ENCODE measurements at places on chromosomes 12 and 14. TPM values are rescaled to one million over a fixed set of nuclear protein-coding genes. Genes with fewer than 3 reads are reported as not detected.

The RAD52 gene
- 6.5 TPM for total RNA-seq

DNA sequence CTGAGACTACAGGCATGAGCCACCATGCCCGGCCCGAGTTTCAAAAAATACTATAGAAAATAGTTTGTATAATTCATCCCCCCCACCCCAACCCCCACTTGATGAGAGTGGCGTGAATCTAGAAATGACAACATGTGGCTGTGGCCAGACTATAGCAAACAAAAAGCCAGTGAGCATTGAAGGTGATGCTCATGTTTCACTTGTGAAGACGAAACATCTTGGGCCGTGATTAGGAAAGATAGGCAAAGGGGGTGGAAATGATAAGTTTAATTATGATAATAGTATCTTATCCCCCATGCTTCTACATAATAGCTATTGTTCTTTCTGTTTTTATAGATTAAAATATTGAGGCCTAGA lies 8.5 kb downstream of the BORCS5 start:
- DNase-seq, result no peak

DNA sequence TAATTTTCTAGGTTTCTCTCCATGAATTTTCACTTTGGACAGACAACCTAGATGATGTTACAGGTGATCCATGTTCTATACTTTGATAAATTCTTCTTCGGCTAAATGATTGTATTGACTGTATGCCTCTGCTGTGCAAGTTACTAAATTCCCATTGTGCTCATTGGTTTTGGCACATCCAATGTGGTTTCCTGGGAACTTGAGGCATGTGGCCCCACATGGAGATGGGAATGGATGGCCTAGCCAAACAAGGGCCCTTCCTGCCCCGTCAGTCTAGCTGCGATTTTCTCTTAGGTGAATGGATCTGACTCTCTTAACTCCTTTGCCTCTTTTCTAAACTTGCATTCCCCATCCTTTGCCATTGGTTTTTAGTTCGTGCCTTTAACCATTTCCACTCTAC lies 186.2 kb downstream of the PELI2 start:
- no peak for DNase-seq

GRCh38 chr12:76144245-76144549 lies 59.7 kb upstream of the NAP1L1 start:
- no peak for DNase-seq

The BCL2L14 gene
- not detected for total RNA-seq

The EIF2B1 gene
- 28.6 TPM for total RNA-seq

The KRT84 gene
- not detected for total RNA-seq

- DNase-seq, result no peak
These were observed 111.9 kb upstream of the DDHD1 start for GRCh38 chr14:53265025-53265424.

The HDAC7 gene
- 35.9 TPM for total RNA-seq

The NRIP2 gene
- 2.0 TPM for total RNA-seq

The IGF1 gene
- 8.3 TPM for total RNA-seq

GRCh38 chr14:48023881-48024280 lies 348.5 kb upstream of the MDGA2 start:
- no peak for DNase-seq

- DNase-seq, result no peak
These were observed 19.7 kb downstream of the VDR start for GRCh38 chr12:47885012-47885501.

All from Right ventricle myocardium superior (tissue), 1 donor.